ENCODE measurements at places on chromosomes 1 and 21.

- DNase-seq: no peak
These were observed 22.4 kb downstream of the LRRC3 start for GRCh38 chr21:44477712-44478111.

DNA sequence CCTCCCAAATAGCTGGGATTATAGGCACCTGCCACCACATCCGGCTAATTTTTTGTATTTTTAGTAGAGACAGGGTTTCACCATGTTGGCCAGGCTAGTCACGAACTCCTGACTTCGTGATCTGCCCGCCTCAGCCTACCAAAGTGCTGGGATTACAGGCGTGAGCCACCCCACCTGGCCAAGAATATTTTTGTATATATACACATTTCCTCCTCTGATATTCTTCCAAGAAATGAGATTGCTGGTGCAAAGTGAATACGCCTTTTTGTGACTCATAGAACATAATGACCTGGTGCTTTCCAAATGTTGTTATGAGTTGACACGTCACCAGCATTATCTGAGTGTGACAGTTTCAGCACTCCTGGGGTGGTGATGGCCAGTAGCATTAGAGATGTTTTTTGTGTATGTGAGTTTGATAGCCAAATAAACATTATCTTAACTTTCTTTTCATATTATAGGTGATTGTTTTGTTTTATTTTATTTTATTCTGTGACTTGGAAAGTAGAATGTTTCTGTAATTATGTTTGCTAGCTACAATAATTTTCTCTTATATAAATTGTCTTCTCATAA, 54.9 kb downstream of the KCNK1 start:
- no peak for DNase-seq

- no peak for DNase-seq
These were observed 5.4 kb upstream of the GJA8 start for GRCh38 chr1:147897029-147897752.

DNA sequence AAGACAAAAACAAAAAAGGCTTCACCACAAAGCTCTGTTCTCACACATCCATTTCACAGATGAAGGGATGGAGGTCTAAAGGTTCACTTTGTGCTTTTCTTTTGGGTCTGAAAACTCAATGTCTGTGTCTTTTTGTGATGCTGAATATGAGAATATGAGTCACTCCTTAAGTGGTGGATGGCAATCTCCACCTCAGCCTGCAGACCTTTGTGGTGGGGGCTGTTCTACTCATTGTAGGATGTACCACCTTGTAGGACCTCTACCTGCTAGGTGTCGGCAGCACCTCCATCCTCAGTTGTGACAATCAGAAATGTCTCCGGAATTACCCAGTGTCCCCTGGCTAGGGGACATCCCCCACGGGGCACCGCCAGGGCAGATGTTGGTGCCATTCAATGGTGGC, 42.8 kb downstream of the UBASH3A start:
- DNase-seq: no peak

DNA sequence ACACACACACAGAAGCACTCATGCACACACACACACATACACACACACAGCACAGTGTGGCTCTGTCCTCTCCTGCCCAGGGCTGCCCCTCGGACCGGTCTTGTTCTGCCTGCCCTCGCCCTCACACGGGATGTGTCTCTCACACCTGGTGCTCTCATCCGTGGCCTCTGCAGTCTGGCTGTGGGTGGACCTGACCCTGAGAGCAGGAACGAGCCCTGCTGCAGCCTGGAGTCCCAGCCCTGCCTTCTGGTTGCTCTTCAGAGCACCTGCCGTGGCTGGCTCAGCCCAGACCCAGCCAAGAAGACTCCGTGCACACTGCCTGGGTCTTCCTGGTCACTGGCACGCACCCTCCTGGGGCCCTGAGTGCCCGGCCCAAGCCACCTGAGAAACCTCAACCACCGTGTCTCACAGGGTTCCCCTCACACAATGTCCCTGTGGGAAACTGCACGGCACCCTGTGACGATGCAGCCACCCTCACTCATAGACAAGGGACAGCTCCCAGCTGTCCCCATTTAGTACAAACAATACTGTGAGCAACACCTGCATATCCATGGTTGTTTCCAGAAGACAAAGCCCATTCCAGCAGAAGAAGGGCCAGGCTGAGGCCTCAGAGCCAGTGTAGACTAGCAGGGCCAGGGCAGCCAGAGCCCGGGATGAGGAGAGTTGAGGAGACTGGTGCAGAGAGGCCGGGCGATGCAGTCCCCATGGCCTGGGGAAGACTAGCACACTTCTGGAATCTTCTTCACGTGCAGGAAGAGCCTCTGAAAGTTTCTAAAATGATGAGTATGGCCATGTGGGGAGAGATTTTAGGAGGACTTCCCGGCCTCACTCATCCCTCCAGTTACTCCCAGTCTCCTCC, 234.0 kb downstream of the NPHP4 start:
- peak; percentile 28 for DNase-seq

DNA sequence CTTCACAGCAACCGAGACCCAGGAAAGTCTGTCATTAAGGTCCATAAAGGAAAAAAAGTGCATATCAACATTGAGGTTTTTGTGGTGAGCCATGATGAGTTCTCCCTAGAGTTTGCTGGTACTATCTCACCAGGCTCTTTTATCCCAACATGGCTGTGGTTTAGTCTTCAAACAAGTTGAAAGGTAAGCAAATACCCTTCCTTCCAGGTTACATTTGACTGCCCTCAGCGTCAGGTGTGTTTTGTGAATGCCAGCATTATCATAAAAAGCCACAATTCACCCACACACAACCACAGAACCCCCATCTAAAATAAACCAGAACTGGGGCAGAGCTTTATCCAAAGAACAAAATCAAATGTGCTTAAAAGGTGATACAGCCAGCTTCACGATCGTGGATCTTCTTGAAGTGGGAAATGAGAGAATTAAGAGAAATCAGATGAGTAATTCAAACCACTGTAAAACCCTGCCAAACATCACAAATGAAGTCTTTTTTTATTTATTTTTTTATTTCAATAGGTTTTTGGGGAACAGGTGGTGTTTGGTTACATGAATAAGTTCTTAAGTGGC, 64.7 kb downstream of the SETD4 start:
- no peak for DNase-seq

- no peak for DNase-seq
These were observed 28.5 kb downstream of the KCND3 start for GRCh38 chr1:111961016-111961415.

GRCh38 chr1:91948501-91949355, 473 bp upstream of the BRDT start:
- no peak for DNase-seq

- no peak for DNase-seq
These were observed 129.4 kb upstream of the EDN2 start for GRCh38 chr1:41613689-41614574.

DNA sequence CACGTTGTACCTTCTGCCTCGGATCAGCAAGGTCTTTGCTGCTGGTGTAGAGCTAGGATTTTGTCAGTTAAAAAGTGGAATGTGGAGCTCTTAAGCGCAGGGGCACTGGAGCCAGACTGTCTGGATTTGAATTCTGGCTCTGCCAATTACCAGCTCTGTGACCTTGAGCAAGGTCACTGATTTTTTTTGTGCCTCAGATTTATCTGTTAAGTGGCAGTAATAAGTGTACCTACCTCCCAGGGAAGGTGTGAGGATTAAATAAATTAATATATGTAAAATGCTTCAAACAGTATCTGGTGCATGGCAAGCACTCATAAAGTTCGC, 40.3 kb downstream of the UBE2U start:
- no peak for DNase-seq

All from Right ventricle myocardium superior (tissue), 1 donor.